ENCODE measurements at places on chromosomes 12 and 14. TPM values are rescaled to one million over a fixed set of nuclear protein-coding genes. Genes with fewer than 3 reads are reported as not detected.

DNA sequence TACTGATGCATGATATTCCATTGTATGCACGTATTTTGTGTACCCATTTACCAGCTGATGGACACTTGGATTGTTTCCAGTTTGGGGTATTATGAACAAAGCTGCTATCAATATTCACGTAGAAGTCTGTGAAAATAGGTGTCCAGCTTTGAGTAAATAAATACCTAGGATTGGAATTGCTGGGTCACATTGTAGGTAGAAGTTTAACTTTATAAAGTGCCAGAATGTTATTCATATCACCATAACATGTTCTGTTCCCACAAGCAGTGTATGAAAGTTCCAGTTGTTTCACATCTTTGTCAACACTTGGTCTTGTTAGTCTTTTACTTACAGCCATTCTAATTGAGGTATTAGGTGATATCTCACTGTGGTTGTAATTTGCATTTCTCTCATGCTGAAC lies 108.0 kb upstream of the METAP2 start:
- DNase-seq, result no peak

DNA sequence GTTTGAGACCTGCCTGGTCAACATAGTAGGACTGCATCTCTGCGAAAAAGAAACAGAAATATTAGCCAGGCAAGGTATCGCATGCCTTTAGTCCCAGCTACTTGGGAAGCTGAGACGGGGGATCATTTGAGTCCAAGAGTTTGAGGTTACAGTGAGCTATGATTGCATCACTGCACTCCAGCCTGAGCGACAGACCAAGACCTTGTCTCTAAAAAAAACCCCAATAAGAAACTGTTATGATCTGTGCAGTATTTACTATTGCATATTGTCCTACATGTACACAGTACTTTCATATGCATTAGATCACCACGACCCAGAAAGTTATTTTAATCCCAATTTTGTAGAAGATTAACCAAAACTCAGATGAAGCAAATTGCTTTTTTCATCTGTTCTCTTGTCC lies 187.5 kb downstream of the PCNX1 start:
- DNase-seq, result no peak

UNC79 gene
- not detected for total RNA-seq

DNA sequence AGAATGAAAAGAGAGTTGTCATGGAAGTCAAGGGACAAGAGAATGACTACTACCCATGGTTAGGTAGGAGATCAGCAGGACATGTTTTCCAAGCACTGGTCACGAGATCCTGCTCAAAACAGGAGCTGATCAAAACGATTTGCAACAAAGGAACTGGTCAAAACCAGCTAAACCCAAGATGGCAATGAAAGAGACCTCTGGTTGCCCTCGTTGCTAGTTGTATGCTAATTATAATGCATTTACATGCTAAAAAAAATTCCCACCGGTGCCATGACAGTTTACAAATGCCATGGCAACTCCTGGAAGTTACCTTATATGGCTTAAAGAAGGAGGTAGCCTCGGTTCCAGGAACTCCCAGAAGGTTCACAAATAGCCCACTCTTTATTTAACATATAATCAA lies 95.0 kb upstream of the OTX2 start:
- no peak for DNase-seq

PRIM1 gene
- total RNA-seq, result 9.4 TPM

GRCh38 chr14:68653108-68653507 lies 139.8 kb downstream of the ZFP36L1 start:
- no peak for DNase-seq

VSIG10 gene
- total RNA-seq, result 28.8 TPM

GRCh38 chr12:89020121-89020480 lies 332.2 kb downstream of the DUSP6 start:
- no peak for DNase-seq

DNA sequence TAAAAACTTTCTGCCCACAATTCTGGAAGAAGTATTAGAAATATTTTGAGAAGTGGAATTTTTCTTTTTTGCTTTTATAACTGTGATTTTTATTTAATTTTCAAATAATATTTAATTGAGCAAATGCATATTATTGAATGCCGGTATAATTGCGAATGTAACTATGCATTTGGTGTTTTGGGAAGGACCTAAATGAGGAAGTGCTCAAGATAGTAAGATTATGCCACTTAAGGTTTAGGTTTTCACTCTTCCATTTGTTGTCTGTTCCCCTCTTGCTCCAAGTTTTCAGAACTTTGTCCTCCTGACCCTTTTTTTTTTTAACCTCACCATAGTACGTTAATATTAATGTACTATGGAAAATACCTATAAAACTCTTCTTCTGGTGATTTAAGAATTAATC lies 85.8 kb downstream of the KIAA0586 start:
- DNase-seq, result no peak

KRT71 gene
- total RNA-seq, result 61.7 TPM

GRCh38 chr14:101819251-101819990 lies 57.9 kb downstream of the PPP2R5C start:
- DNase-seq, result no peak

- no peak for DNase-seq
Measured at GRCh38 chr12:103272949-103273348, 222.8 kb downstream of the C12orf42 start.

GRCh38 chr14:50488521-50488920 lies 43.8 kb downstream of the MAP4K5 start:
- DNase-seq, result no peak

- peak; percentile 80 for DNase-seq
Measured at GRCh38 chr12:120713861-120714482, 3.7 kb downstream of the UNC119B start.

DNA sequence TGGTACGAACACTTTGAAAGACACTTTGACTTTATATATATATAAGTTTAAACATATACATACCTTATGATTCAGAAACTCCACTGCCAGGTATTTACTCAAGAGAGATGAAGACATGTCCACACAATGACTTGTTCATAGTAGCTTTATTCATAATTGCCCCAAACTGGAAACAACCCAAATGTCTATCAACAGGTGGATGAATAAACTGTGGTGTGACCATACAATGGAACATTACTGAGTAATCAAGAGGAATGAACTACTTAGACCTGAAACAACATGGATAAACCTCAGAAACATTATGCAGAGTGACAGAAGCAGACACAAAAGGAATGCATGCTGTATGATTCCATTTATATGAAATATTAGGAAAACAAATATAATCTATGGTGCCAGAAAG lies 71.1 kb downstream of the PPP1R36 start:
- DNase-seq, result no peak

DNA sequence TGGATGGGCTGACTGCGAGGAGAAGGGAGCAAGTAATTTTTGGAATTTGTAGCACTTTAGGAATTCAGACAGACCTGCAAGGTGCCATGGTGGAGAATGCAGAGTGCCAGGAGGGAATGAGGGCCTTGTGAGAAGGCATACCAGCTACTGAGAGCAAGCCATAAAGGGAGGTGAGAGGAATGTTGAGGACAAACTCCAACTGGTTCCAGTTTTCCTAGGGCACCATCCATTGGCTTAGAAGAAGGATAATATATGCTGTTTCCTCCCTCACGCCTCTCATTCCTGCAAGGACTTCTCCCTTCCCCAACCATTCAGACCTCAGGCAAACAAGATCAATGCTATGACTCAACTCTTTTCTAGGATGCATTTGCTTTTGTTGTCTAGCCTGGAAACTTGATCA lies 11.2 kb upstream of the DAAM1 start:
- no peak for DNase-seq
